Endothelial cell (in vitro differentiated cells): ENCODE measurements at places on chromosomes 6 and 20. TPM values are rescaled to one million over a fixed set of nuclear protein-coding genes. Genes with fewer than 3 reads are reported as not detected.
A peak's percentile ranks its signal among the peaks of the same experiment; 100 is the strongest.

DNA sequence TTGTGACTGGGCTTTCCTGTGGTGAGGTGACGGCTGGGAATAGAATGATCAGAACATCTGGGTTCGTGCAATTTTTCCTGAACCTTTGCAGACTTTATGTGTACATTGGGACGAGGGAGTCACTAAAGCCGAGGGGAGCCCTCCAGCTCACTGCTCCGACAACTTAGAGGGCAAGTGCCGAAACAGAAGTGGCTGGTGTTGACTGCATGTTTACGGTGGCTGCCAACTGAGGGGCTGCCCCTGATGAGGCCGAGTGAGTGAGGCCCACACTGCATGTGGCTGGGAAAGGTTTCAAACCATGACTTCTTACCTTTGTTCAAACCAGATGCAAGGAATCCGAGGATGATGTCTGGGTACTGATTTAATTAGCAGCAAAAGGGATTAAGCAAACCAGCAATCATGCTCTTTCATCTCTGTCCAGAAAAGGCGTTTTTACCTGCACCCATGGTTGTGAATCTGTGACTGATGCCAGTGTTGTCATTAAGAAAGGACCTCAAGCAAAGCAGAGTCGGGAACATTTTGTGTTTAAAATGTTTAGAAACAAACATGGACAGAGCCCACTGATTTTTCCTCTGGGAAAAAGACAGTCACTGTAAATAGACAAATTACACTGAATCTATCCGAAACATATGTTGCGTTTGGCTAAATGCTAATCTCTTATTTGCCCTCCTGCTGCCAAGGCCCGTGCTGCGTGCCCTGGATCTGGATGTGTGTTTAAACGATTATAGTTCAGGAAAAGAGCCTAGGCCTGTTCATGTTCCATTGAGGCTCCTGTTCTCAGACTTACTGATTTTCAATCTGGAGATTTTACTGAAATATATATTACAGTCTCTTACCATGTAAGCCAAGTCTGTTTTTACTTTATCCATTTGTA lies 105.1 kb downstream of the UST start:
- peaks cover 13% of the 10 kb centered on the region for H3K4me1 ChIP-seq
- no peak overlapping the region for H3K27ac ChIP-seq
- no peaks in the 10 kb centered on the region for H3K36me3 ChIP-seq
- H3K4me3 ChIP-seq = no peak overlapping the region

- peak overlapping the region; percentile 4 for H3K27ac ChIP-seq
- peak overlapping the region; percentile 4 for H3K4me3 ChIP-seq
- no peak for DNase-seq
- H3K4me1 ChIP-seq = peaks cover 19% of the 10 kb centered on the region
- H3K27me3 ChIP-seq = peaks cover 2% of the 10 kb centered on the region
Measured at GRCh38 chr6:41934278-41935192, 7.1 kb downstream of the CCND3 start.

- peaks cover 13% of the 10 kb centered on the region for H3K4me1 ChIP-seq
- H3K27me3 ChIP-seq = peaks cover 8% of the 10 kb centered on the region
- H3K27ac ChIP-seq = no peak overlapping the region
- H3K36me3 ChIP-seq = peaks cover 3% of the 10 kb centered on the region
- DNase-seq = no peak
Measured at GRCh38 chr6:38185244-38185643, 365.7 kb downstream of the ZFAND3 start.

GRCh38 chr6:37239526-37239925 lies 18.0 kb upstream of the TBC1D22B start:
- DNase-seq = no peak
- peaks cover 8% of the 10 kb centered on the region for H3K4me1 ChIP-seq
- H3K27ac ChIP-seq = no peak overlapping the region
- no peaks in the 10 kb centered on the region for H3K36me3 ChIP-seq

DNA sequence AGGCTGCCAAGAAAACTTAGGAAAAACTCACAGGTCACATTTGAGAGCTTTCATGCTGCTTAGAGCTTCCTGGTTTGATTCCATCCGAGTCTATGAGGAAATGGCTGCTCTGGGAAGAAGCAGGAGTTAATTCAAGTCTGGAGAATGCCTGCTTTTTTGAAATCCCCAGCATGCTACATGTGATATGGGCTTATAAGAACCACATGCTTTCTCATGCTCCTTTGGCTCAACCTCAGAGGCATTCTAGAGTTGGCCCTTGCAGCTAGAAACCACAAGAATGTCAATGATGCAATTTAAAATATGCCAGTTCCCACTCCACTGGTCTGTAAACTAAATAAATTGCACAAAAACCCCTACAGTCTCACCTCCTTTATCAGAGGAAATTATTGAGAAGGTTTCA lies 142.9 kb upstream of the OLIG3 start:
- peaks cover 2% of the 10 kb centered on the region for H3K4me1 ChIP-seq
- no peak overlapping the region for H3K27ac ChIP-seq
- H3K36me3 ChIP-seq = no peaks in the 10 kb centered on the region
- no peaks in the 10 kb centered on the region for H3K27me3 ChIP-seq
- H3K4me3 ChIP-seq = no peak overlapping the region

DNA sequence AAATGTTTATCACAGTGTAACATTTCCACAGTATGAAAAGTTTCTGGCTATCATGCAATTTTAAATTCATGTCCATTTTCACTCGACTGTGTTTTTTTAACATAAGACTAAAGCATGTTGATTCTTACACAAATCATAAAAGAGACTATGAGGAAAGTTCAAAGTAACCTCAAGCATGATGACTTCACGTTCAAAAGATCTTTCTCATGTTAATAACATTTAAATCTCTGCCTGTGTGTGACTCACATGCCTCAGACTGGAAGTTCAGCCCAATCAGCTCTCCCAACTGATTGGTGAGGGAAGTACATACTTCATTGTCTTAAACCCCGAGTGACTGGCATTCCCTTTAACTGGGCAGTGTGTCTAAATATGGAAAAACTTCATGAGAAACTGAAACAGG lies 37.4 kb downstream of the ATXN1 start:
- H3K4me1 ChIP-seq = peaks cover 10% of the 10 kb centered on the region
- H3K36me3 ChIP-seq = no peaks in the 10 kb centered on the region
- DNase-seq = no peak
- no peak overlapping the region for H3K27ac ChIP-seq

DNA sequence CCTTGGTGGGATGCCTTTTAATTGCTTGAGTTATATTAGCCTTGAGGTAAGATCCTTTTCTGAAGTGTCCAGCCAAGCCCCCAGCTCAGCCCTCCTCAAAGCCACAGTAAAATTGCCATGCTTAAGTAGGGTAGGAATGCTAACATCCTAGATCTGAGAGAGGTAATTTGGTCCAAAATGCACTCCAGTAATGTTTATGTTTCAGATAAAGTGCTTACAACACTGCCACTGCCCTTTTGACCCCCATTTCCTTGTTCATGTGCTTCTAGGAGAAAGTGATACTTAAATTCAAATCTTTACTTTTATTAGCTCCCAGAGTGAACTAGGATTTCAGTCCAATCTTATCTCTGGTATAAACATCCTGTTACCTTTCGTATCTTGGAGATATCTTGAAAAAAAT lies 318.0 kb downstream of the BMP2 start:
- DNase-seq = no peak
- H3K27me3 ChIP-seq = no peaks in the 10 kb centered on the region
- H3K4me1 ChIP-seq = no peaks in the 10 kb centered on the region
- no peak overlapping the region for H3K4me3 ChIP-seq
- no peak overlapping the region for H3K27ac ChIP-seq

- H3K36me3 ChIP-seq = no peaks in the 10 kb centered on the region
- H3K4me1 ChIP-seq = peaks cover 2% of the 10 kb centered on the region
- peaks cover 2% of the 10 kb centered on the region for H3K27me3 ChIP-seq
- no peak overlapping the region for H3K4me3 ChIP-seq
Measured at GRCh38 chr6:95519228-95520037, 57.9 kb upstream of the MANEA start.

DNA sequence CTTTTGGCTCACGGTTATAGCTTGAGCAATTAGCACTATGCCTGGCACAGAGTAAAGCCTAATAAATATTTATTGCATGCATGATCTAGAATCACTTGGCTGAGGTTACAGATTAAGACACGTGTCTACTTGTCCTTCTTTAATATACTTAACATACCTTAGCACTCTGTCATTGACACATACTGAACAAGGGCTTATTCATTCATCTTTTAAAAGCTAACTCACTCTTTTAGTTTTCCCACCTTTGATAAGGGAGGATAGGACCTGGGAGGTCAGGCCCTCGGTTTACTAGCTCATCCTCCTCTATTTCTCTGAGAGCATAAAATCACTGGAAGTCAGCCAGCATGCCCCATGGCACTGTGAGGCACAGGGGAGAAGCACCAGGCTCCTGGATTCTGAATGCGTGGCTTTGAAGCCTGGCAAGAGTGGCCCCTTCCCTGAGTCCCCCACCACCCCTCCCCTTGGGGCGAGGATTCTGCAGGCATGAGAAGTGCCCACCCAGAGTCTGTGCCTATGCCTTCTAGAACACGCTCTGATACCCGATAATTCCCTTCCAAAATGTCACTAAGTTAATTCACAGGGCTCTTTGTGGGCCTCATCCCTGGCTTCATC lies 11.2 kb downstream of the ZCCHC3 start:
- H3K4me1 ChIP-seq = peaks cover 25% of the 10 kb centered on the region
- H3K27me3 ChIP-seq = peaks cover 7% of the 10 kb centered on the region
- no peak overlapping the region for H3K4me3 ChIP-seq

- peaks cover 3% of the 10 kb centered on the region for H3K36me3 ChIP-seq
- DNase-seq = no peak
Measured at GRCh38 chr6:31423550-31423949, 20.2 kb downstream of the MICA start.

NFKBIE gene
- total RNA-seq = 16.7 TPM

- H3K27me3 ChIP-seq = no peaks in the 10 kb centered on the region
- DNase-seq = no peak
- H3K4me1 ChIP-seq = peaks cover 4% of the 10 kb centered on the region
- no peak overlapping the region for H3K4me3 ChIP-seq
Measured at GRCh38 chr6:143877584-143878271, 13.5 kb downstream of the ZC2HC1B start.

PKIB gene
- total RNA-seq = 38.5 TPM

GRCh38 chr6:4947716-4948115 lies 56.1 kb downstream of the RPP40 start:
- peaks cover 11% of the 10 kb centered on the region for H3K27me3 ChIP-seq
- H3K36me3 ChIP-seq = peaks cover 41% of the 10 kb centered on the region
- H3K4me1 ChIP-seq = peaks cover 13% of the 10 kb centered on the region
- H3K4me3 ChIP-seq = no peak overlapping the region
- DNase-seq = no peak
- H3K27ac ChIP-seq = no peak overlapping the region

PACSIN1 gene
- 0.08 TPM for total RNA-seq
